Heart right ventricle (tissue), 16 donors: ENCODE measurements at places on chromosomes 5 and 9.

DNA sequence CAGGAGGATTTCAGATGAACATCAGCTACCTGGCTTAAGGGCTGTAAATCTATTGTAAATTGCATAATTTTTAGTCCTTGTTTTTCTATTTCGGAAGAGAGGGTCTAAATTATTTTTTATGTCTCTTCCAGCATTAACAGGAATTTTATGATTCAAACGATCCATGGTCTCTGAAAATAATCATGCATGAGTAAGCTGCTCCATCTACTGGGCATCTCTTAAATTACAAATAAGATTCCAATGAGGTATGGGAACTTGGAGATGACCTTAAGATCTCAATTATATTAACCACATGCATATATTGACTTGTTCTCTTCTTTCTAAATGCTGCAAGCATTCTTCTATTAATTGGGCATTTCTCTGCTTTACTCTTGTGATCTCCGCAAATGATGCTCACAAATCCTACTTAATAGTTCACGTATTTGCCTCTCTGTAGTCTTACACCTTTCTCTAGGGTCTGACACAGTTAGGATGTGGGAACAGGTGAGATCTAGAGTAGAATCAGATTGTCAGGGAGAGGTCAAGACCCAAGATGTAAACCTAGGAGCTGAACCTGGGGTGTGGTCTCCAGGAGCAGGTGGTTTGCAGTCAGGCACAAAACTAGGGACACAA, 86.9 kb downstream of the NUDT12 start:
- no peak for DNase-seq

- peak; percentile 60 for DNase-seq
These were observed at the start of gene N4BP3 for GRCh38 chr5:178113141-178113787. Gene N4BP3 (plus strand): TSS chr5:178113532. CDS start chr5:178119584, 6,052 bp downstream.

DNA sequence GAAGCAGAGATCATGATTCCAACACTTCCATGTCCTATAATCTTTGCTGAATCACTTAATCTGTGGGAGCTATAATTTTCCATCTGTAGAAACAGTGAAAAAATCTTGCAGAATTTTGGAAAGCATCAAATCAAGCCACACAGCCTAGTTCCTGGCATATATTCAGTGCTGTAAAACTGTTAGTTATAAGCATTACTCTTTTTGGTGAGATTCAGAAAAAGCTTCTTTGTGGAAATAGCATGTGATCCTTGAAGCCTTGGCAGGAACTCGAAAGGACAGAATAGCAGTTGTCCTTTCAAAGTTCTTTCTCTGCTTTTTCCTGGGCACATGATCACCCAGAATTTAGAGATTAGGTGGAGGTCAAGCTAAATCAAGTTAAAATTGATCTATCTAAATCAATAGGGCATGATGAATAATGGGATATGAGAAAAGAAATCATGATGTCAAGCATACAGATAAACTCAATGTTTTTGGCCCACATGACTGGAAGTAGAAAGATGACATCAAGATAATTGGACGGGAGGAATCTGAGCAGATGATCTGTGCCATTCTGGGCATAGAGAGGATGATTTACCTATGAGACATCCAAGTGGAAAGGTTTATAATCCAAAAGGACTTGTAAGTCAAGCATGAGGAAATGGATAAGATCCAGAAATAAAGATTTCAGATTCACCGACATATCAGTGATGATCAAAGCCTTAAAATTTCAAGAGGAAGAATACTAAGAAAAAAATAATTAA, 73.1 kb downstream of the TMEM232 start:
- DNase-seq, result no peak

DNA sequence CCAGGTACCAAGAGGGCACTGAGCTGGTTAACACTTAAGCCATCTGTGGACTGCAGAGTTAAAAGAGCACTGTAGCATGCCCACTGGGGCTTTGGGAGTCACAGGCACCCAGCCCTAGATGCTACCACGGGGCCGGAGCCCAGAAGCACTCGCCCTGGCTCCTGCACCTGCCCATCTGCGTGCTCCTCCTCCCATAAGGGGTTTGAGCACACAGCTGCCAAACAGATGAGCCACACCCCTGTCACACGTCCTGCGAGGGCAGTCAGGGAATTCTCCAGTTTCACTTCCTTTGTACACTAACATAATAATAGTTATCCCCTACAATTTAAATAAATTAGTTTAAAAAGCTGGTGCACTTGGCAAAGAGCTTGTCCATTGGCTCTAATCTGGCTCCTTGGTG, 4.5 kb upstream of the PCA3 start:
- no peak for DNase-seq

GRCh38 chr5:158234323-158235158, 375.6 kb upstream of the CLINT1 start:
- DNase-seq, result no peak

GRCh38 chr5:14665949-14666348, 1.4 kb downstream of the OTULIN start:
- DNase-seq, result no peak

GRCh38 chr9:104899759-104900247, 28.2 kb downstream of the ABCA1 start:
- no peak for DNase-seq

DNA sequence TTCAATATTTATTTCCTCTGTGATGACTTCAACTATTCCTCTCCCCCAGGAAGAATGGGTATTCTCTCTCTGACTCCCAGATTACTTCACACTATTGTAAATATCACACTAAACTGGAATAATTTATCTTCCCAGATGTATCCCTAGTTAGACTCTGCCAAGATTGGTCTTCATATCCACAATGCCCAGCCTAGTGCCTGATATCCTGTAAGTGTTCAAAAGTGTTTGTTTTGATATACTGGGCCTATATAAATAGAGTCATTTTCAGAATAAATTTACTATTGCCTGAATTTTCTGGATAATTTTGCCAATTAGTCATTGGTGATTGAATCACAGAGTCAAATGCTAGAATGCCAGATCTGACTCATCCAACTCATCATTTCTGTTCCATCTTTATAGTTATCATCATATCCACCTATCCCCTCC, 143.7 kb upstream of the TNC start:
- DNase-seq, result no peak

- DNase-seq, result no peak
These were observed 16.4 kb upstream of the ARSB start for GRCh38 chr5:79001471-79001870.

DNA sequence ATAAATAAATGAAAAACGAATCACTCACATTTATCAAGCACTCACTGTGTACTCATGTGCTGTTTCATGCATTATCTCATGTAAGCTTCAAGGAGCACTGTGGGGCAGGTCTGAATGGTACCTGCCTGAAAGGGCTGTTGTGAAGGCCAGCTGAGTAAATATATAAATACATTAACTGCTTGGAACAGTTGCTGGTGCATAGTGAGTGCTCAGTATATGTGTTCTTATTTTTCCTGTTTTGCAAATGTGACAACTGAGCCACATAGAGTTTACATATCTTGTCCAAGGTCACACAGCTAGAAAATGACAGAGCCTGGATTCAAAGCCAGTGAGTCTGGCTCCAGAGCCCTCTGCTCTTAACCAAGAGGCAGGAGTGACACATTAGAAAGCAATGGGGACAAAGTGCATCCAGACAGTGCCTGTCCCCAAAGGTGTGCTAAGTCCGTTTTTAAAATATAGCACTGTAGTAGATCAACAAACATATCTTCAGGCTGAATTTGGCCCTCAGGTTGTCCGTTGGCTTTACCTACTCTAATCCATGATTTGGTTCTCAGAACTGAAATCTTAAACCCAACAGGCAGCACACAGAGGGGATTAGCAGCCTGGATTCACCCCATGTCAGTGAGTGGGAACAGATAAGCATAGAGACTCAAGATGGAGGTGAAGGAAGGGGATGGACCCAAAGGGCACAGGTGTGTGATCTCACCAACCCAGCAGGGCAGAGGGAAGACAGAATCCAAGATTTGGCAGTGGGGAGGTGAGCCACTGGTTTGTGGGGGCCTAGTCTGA, 70.8 kb downstream of the WWC1 start:
- no peak for DNase-seq

GRCh38 chr5:21573416-21574314, 1279.5 kb downstream of the CDH12 start:
- no peak for DNase-seq

- DNase-seq, result no peak
These were observed 26.4 kb upstream of the TYRP1 start for GRCh38 chr9:12666813-12667212.

DNA sequence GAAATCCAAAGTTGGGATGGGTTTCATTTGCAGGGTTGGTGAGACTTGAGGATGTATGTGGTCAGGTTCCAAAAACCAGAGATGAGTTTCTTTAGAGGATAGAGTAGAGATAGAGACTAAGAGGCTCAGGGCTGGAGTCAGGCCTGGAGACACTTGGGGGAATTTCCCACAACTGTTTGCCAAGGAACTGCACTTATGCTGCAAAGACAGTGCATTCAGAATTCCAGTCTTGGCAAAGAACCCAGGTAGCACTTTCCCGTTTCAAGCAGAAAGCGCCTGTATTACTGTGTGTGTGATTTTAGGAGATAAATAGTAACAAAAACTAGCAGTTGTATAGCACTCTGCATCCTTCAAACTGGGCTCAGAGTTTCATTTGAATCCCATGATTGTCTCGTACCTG, 55.4 kb downstream of the SNCAIP start:
- peak; percentile 5 for DNase-seq

- DNase-seq, result no peak
These were observed 30.8 kb downstream of the SLC38A9 start for GRCh38 chr5:55681301-55681700.

DNA sequence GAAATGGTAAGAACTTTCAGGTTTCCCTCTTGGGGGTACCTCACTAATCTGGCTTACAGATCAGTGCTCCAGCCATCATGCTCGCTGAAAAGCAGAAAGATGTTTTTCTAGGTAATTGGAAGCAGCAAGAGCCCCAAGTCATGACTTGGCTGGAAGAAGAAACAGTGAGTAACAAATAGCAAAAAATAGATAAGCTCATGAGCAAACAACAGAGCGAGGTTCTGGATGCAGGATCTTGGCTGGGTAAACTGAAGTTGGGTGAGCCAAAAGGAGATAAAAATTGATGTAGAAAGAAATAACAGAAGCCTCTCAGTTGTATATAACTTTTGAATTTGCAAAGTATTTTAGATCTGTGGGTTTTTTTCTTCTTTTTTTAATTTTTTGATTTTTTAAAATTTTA, 110.1 kb downstream of the INSYN2B start:
- no peak for DNase-seq

GRCh38 chr9:91036826-91037510, 235.3 kb downstream of the SYK start:
- peak; percentile 81 for DNase-seq

GRCh38 chr9:15121630-15122029, 185.4 kb downstream of the TTC39B start:
- DNase-seq, result no peak

GRCh38 chr5:150398722-150399523, 13.8 kb downstream of the CD74 start:
- DNase-seq, result no peak

- peak; percentile 66 for DNase-seq
These were observed 93.7 kb downstream of the LHX2 start for GRCh38 chr9:124105266-124105665.

- no peak for DNase-seq
These were observed 46.2 kb downstream of the RNF145 start for GRCh38 chr5:159163027-159163700.

DNA sequence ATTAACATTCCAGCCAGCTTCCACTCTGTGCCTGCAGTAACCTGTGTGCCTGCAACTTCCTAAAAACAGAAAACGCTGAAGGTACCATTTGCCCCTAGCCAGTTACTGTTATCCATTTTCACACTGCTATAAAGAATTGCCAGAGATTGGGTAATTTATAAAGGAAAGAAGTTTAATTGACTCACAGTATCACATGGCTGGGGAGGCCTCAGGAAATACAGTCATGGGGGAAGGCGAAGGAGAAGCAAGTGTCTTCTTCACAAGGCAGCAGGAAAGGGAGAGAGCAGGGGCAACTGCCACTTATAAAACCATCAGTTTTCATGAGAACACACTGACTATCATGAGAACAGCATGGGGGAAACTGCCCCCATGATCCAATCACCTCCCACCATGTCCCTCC, 31.2 kb downstream of the PTCD2 start:
- no peak for DNase-seq

DNA sequence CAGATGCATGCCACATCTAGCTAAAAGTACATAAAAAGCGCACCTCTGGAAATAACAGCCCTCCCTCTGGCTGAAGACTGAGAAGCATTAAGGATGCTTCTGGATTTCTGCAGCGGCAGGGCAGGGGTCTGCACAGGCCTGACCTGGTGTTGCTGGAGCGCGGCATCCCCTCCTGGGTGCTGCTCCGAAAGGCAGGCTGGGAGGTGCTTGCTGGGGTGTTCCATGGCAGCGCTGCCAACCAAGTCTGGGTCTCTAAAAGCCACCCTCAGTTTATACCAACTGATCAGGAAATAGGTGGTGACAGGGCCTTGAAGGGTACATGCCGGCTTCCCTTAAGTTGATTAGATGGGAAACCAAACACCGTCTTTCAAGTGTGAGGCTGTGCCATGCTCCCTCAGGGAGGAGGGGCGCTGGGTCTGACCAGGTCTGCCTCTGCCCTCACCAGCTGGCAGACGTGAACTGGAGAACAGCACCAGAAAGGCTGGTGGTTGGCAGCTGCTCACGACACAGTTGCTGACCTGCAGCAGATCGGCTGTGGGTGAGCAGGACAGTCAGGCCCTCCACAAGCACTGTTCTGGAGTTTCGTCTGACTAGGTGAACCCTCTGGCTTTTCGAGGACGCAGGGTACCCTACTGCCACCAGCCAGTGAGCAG, 81.6 kb downstream of the DAP start:
- DNase-seq, result no peak

DNA sequence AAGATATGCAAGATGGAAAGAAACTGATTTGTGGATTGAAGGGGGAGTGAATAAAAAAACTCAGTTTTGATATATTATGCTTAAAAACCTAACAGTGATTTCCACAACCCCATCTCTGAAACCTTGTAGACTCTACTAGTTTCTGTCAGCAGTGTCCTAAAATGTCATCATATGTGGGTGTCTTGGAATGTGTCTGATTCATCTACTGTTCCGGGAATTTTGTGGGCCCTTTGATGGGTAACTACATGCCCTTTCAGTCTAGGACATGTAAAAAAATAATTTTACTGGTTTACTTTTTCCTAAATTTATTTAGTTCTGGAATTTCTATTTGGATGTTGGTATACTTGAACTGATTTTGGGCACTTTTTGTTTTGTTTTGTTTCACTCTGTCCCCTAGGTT, 118.9 kb upstream of the NMUR2 start:
- DNase-seq, result no peak

DNA sequence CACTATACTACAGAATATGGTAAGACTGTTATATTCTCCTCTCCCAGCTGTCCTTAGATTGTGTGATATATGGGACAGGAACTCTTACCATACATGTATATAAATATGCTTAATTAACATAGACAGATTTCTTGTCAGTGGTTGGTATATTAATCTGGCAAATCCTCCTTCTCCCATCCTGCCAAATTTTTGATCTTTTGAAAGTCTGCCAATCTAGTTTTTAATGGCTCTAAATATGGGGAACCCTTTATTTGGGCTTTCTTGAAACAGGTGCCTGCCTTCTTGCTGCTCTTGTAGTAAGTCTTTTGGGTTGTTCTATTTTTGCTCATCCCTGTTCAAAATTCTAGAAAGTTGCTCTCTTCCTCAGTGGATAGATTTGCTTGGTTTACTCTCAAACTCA, 63.5 kb downstream of the SPATA31D1 start:
- DNase-seq, result no peak

- peak; percentile 88 for DNase-seq
These were observed 7.2 kb downstream of the SOWAHA start for GRCh38 chr5:132820162-132820754.
